ENCODE measurements at places on chromosomes 7 and 10.
A peak's percentile ranks its signal among the peaks of the same experiment; 100 is the strongest.

DNA sequence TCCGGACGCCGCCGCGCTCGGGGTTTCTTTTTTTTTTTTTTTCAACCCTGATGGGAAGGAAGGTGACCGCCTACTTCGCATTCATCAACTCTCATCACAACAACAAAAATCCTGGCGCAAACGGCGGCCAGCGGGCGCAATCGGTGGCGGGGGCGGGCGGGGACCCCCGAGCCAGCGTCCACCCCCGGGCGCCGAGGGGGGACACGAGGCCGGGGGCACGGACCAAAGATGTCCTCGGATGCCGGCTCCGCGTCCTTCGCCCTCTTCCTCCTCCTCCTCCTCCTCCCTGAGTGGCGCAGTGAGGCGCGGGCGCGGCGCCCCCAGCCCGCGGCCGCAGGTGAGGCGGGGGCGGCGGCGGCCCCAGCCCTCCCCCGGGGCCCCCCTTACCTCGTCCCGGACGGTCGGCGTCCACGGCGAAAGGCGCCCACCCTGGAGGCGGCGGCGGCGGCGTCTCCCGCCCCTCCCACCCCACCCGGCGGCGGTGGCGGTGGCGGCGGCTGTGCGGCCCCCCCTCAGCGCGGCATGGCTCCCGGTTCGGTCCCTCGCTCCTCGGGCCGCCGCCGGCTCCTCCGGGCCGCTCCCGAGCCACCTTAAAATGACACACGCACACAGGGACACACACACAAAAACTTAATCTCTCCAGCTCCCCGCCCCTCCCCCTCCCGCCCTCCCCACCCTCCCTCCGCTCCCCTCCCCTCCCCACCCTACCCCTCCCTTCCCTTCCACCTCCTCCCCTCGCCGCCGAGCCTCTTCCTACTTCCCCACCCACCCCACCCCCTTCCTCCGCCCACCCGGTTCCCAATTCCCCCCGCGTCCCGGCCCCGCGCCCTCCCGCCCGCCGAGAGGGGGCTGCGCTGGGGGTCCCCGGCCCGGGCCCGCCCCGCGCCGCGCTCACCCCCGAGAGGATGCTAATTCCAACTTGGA lies at the start of gene CTBP2:
TSS of gene CTBP2 (minus strand) at position 632 of the 924 bp plus-strand sequence.
- peak; percentile 61 for DNase-seq

GRCh38 chr7:69951458-69951857 lies 353.2 kb downstream of the AUTS2 start:
- DNase-seq: no peak

GRCh38 chr10:50397312-50398140 lies 146.2 kb upstream of the ASAH2 start:
- no peak for DNase-seq

DNA sequence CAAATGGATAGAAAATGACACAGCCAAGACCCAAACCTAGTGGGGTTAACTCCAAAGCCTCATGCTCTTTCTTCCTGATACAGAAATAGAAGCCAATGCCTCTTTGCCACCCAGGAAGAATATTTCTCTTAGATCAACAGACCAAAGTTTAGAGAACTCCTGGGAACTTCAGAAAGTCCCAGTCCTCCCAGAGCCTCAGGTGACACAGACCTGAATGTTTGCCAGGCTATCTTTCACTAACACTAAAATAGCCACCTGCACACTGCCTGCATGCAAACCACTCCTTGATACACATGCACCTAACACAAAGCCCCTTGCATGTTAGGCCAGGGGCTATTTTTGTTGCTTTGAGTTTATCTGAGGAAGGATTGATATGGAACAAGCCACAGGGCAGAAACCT lies 27.7 kb downstream of the LSM5 start:
- no peak for DNase-seq

DNA sequence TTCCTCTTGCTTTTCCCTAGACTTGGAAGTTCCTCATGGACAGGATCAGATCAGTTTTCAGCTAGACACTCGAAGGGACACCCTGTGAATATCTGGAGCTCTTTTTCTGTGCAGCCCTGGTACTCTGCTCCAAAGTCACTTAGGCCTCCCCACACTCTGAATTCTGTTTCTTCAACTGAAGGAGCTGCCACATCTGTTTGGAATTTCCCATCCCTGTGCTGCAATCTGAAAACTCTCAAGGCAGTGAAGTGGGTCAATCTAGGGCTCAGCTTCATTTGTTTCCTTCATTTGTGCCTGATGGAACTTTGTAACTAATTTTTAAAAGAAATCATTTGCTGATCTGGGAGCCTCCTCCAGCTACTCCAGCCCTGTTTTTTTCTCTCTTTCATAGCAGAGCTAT lies 9.6 kb downstream of the EPC1 start:
- DNase-seq: no peak

DNA sequence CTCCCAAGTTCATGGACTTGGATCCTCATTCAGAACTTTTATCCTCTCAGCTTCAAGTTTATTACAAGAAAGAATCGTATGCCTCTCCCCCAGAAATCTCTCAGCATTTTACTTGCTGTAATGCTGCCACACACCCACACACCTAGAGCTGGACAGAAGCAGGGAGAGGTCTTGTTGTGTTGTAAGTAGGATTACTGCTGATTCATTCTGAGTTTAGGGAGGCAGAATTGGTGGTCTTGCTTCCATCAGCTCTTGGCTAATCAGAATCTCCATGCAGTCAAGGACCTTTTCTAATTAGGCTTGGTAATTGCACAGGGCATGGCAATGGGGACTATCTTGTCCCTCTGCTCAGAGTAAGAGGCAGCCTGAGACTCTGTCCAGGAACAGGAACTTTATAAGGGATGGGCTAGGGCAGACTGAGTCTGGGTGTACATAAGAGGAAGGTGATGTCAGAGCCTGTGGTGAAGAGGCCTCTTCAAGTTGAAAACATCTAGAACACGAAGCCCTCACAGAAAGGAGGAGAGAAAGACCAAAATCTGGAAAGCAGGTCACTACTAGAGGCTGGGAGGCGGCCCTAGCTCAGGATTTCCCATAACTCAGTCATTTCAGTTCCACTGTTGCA lies 7.0 kb upstream of the PTPRE start:
- DNase-seq: no peak

DNA sequence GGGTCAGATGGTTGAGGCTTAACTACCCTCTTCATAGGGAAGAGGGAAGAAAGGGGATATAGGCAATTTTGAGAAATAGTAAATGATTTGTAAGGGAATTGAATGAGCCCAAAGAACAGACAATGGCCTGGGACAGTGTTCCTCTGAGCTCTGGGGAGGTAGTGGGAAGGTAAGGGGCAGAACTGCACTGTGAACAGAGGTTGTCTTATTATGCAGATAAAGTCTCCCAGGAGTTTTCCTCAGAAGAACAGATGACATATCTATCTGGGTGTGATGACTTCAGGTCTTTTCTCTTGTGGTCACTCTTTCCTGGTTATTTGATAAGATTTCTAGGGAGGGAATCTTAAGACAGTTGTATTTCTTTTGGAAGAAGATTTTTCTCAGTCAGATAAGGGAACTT lies 296.1 kb downstream of the ZEB1 start:
- no peak for DNase-seq

- DNase-seq: no peak
Observed at GRCh38 chr7:16479591-16479990, 14.1 kb upstream of the SOSTDC1 start.

DNA sequence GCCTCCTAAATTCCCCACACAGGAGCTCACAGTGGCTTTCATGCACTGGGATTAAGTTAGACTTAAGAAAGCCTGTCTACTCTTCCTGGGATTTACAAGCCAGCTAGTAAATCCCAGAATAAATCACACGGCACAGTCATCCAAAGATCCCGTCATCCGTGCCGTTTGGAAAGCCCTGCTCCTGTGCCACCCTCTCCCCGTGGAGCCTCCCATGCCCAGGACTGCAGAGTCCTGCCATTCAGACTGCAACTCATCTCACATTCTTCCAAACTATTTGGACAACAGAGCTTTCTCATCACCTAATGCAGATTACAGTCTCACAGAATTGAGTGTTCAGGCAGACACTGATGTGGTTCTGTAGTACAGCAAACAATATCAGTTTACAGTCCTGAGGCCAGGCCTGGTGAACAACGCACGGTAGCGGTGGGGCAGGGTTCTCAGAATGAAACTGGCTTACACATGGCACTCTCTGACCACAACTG lies 166.5 kb downstream of the EGFR start:
- DNase-seq: no peak

DNA sequence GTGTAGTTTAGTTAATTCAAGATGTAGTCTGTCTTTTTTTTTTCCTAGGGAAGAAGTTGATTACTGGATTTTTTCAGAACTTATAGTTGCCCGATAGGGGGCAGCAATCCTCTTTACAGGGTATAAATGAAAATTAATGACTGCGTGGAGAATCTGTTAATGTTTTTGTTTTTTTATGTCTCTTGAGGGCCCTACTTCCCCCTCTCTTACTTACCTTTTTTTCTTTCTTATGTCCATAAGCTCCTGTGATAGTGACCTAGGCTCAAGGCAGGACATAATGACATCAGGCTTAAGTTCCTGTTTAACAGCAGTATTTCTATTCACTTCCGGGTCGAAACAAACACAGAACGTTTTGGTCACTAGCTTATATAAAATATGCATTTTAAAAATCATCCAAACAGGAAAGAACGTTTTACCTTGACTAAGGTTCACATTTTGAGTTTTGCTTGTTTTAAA lies 18.8 kb downstream of the CDC123 start:
- no peak for DNase-seq

GRCh38 chr7:36348256-36348655 lies 41.4 kb upstream of the ANLN start:
- DNase-seq: no peak

GRCh38 chr7:67917437-67917755 lies 920.8 kb downstream of the TYW1 start:
- DNase-seq: no peak

DNA sequence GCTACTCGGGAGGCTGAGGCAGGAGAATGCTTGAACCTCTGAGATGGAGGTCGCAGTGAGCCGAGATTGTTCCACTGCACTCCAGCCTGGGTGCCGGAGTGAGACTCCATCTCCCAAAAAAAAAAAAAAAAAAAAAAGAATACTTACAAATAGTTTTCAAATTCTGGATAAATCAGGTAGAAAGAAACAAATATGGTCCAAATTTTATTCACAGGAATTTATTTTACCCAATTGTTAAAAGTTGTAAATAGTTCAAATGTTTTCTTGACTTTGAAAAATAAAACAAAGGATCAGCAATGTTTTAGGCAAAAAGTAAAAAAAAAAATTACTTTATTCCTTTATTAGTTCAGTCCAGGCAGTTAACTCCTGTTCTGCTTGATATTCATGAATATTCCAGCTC lies 172.9 kb upstream of the NAMPT start:
- no peak for DNase-seq

DNA sequence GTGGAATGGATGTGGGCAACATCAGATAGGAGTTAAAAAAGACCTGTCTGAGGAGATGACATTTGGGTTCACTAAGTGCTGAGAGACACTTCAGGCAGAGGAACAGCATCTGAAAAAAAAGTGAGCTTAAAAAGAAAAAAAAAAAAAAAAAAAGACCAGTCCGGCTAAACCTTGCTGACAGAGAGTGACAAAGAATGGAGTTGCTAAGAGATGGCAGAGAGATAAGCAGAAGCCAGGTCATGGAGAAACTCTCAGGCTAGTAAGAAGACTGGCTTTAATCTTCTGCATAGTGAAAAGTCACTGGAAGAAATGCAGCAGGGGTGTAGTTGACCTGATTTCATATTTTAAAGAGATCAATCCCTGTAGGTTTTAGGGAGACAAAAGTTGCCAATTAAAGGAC lies 711.1 kb upstream of the SEMA3D start:
- no peak for DNase-seq

DNA sequence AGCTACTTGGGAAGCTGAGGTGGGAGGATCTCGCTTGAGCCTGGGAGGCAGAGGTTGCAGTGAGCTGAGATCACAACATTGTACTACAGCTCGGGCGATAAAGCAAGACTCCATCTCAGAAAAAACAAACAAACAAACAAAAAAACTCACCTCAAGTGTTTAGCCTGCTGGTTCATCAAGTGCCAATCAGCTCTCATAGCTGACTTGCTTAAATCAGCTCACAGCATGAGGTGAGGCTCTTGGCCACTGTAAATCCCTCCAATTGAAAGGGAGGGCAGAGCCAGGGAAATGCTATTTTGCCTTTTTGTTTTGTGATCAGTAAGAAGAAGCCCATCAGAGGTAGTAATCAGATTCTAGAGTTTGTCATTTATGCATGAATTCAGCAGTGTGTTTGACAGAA lies 112.3 kb downstream of the RAB11FIP2 start:
- no peak for DNase-seq

GRCh38 chr7:20607216-20607615 lies 8.3 kb upstream of the ABCB5 start:
- DNase-seq: no peak

- no peak for DNase-seq
Observed at GRCh38 chr10:60521974-60522405, 132.3 kb upstream of the ANK3 start.

- DNase-seq: no peak
Observed at GRCh38 chr7:2142386-2142785, 90.4 kb downstream of the MAD1L1 start.

DNA sequence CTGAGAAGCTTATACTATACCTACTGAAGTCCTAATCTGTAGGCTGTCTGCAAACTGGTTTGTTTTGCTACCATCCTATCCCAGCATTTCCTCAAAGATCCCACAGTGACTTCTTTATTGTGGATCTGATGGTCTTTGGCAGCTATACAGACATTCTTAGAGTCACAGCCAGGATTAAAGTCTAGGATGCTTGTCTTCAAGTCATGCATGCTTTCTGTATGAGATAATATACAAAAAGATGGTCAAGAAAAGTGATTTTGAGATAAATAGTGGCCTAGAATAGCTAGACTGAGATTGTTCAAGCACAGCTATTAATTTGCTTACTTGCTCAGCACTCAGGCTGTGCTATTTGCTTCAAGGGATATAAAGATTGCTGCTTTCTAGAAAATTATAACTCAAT lies 454.4 kb downstream of the AUTS2 start:
- no peak for DNase-seq

GRCh38 chr10:58439632-58440364 lies 54.6 kb downstream of the TFAM start:
- DNase-seq: no peak

DNA sequence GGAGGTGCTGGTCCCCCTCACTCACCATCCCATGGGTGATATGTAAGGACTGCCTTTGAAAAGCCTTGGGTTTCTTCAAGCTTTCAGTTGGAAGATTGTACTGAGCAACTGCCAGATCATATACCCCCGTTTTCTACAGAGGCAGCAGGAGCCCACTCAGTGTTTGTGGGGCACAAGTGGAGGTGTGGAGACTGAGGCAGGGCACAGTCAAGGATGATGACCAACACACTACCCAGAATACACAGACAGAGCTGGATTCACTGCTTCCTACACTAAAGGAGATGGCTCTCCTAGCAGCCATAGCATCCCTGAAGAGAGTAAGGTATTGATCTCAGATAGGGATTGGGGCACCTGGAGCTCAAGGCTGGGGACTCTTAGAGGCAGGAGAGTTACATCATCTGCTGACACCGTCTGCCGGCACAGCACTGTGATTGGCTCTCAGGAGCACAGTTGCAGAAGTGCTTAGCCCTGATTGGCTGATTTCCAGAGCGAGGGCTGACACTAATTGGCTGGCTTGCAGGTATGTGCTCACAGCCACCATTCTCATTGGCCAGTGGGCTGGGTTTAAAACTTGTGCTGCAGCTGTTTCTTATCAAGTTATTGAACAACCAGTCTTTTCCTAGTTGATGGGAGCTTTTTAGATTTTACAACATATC lies 77.9 kb upstream of the PFKP start:
- DNase-seq: no peak
